ENCODE measurements at places on chromosomes 1 and 21.
A peak's percentile ranks its signal among the peaks of the same experiment; 100 is the strongest.

DNA sequence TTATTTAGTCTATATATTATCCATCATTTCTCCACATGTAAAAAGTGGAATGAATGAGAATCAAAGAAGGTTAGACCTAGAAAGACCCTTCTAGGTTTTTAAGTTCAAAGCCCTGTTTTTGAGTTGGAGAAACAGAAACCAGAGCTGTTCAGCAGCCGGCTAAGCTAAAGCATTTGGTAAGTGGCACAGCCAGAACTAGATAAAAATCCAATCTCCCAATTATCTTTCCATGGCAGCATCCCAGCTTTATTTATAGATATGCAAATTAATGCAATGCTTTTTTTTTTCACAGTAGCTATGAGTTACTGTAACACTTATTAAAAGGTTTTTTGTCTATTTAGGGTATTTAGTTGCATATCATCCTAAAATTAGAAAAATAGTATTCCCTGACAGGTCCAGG, 85.1 kb downstream of the NIBAN1 start:
- DNase-seq: no peak

DNA sequence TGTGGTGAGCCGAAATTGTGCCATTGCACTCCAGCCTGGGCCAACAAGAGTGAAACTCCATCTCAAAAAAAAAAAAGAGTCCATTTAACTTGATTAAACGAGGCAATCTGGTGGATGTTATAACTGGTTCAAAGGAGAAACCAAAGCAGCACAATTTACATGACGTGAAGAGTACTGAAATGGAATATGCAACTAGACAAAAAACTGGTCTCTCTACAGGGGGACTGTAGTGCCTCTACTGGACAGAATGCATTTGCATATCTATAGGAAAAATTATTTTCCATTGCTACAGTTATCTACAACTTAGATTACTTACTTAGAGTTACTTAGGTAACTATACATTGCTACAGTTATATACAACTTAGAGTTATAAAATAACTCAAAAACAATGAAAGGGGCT, 2.7 kb upstream of the CAPN2 start:
- DNase-seq: no peak

DNA sequence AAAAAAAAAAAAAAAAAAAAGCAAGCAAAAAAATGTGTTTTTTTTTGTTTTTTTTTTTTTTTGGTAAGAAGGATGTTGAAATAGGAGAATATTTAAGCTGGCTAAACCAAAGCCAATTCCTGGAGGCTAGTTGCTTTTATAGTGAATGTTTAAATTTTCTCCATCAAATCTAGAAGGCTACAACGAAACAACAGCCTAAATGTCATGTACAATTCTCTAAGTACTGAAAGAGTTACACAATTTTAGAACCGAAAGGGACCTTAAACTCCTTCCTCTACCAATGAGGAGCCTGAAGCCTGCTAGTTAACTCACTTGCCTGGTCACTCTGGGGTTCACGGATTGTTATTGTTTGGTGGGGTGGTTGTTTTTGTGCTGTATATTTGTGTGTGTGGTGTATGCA, 3.5 kb downstream of the WLS start:
- no peak for DNase-seq

GRCh38 chr1:224620105-224620504, 4.0 kb downstream of the CNIH3 start:
- no peak for DNase-seq

GRCh38 chr1:46183926-46184557, 7.8 kb upstream of the P3R3URF start:
- DNase-seq: peak; percentile 50
